ENCODE measurements at places on chromosomes 2 and 18.

GRCh38 chr2:235303499-235304291 lies 190.1 kb upstream of the AGAP1 start:
- no peak for DNase-seq

DNA sequence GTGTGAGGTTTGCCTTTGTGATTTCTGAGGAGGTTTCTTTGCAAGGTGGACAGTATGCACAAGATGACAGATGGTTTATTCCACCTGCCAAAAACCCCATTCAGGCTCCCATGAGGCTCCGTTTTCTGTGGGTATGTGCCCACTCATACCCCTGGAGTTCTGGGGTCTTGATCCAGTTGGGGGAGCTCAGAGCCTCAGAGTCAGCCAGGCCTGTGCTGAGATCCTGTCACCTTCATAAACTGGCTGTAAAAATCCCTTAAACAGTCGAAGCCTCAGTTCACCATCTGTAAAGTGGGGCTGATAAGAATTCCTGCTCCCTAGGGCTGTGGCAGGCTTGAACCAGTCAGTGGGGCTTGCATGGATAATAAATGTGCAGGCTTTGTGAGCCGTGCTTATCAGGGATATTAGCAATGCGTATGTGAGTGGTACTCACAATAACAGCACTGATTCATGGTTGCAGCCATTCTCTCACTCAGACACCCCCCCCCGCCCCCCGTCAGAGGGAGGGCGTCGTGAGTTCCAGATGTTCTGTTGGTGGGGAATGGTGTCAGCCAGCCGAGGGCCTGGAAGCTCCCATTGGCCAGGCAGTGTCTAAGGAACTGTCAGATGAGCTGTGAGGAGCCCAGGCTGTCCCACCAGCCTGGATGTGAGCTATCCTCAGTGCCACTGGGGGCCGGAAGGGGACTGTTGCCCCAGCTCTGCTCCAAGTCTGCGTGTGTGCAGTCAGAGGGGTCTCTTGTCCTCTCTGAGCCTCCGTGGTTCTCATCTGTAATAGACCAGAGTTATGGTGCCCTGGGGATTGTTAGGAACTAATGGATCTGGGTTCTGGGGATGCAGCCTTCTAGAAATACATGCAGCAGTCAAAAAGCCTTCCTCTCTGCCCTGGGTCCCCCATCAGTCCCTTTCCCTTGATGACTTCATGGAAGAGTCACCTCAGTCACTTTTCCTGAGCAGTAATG lies 51.7 kb downstream of the KCNIP3 start:
- no peak for DNase-seq

DNA sequence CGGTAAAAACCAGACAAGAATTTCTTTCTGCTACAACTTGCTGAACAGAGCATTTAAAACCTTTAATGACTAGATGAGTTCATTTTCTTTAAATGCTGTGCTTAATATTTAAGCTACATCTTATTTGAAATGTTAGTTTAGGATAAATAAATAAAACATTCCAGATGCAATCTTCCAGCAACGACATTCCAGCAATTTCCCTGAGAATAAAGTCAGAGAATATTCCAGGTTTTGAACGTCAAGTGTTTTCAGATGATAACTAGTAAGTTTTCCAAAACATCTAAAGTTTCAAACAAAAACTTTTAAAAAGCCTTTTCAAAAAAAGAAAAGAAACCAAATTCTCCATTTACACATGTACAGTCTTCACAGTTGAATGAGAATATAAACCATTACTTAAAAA lies 104.8 kb downstream of the PPP1R1C start:
- no peak for DNase-seq

GRCh38 chr2:75729861-75730260 lies 19.1 kb upstream of the GCFC2 start:
- DNase-seq, result no peak

DNA sequence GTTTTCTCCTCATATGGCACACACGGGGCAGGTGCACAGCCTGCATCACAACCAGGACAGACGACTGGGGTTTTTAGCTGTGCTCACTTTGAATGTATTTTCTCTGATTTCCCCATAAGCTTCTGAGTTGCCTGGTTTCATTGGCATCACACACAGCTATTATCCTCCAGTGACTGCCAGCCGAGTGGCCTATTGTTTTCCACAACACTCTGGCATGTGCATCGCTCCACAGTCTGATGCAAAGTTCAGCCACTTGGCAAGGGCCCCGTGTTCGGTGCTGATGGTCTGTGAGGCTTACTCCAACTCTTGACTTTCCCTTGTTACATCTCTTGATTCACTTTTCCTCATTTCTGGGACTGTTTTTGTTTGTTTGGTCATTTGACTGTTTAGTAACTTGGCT lies 593.1 kb downstream of the CBLN2 start:
- no peak for DNase-seq

DNA sequence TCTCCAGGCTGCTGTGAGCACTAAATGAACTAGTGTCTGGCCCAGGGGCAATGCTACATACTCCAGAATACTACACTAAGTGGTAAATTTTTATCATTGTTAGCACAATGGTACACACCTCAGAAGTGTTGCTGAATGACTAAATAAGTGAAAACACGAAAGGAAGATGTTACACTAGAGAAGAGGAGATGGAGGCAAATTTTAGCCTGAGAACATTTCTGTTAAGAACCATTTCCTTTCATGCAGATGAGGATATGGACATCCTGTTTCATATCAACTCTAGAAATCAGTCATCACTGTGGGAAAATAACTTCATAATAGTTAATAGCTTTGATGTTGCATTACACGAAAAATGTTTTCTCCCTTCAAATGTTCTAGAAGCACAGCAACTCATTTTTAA lies 117.6 kb upstream of the STK17B start:
- no peak for DNase-seq

- DNase-seq, result peak; percentile 41
Observed at GRCh38 chr2:26346454-26347053, at the start of gene ADGRF3. Gene ADGRF3, minus strand, starts transcription at chr2:26346789. Its CDS starts 555 bp downstream, at chr2:26346234.

DNA sequence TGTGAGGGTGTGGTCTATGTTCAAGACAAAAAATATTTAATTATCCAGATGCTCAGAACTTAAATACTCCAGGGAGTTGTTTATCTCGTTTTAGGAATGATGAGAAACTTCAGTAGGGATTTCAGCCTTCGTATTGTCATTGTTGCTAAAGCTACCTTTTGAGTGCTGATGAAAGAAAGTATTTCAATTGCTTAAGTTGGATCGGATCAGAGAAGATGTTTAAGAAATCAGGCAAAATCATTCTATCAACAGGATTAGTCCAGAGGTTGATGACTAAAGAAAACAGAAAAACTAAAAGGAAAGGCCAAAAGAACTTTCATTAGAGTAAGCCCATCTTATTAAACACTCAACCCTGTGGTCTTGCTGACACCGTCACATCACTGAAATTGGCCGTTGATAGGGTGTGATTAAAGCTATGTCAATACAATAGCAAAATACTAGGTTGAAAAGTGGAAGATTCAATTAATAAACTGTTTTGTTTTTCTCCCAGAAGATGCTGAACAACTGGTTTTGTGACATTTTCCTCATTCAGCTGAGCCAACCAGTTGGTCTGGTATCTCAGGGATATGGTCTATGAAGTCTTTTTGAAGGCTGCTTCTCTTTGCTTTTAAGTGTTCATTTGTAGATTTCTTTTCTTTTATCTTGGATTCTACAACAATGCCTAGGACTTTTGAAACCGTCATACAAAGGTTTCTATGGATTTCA lies 551.7 kb downstream of the SLC4A3 start:
- no peak for DNase-seq

DNA sequence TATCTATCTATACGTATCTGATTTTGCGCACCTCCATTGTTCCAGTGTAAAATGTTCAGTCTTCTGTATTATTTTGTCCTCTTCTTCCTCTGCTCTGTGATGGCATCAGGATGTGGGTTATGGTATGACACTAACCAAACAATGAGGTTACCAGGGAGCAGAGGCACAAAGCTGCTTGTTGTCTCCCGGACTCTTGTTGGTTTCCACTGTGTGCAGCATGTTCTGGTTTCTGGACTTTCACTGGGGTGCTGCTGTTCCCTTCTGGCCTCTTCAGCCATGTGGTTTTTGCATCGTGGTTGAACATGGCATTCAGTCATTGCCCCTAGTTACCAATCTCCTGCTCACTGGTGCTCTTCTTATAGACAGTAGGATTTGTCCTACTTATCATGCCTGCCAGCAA lies 665.9 kb downstream of the CBLN2 start:
- DNase-seq, result no peak

DNA sequence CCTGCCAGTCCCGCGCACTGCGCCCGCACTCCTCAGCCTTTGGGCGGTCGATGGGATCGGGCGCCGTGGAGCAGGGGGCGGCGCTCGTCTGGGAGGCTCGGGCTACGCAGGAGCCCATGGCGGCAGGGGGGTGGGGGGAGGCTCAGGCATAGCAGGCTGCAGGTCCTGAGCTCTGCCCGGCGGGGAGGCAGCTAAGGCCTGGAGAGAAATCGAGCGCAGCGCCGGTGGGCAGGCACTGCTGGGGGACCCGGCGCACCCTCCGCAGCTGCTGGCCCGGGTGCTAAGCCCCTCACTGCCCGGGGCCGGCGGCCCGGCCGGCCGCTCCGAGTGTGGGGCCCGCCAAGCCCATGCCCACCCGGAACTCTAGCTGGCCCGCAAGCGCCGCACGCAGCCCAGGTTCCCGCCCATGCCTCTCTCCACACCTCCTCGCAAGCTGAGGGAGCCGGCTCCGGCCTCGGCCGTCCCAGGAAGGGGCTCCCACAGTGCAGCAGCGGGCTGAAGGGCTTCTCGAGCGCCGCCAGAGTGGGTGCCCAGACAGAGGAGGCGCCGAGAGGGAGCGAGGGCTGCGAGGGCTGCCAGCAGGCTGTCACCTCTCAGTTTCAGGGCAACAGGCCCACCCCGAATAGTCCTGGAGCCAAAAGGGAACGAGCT lies 74.1 kb downstream of the PSMG2 start:
- DNase-seq, result no peak

DNA sequence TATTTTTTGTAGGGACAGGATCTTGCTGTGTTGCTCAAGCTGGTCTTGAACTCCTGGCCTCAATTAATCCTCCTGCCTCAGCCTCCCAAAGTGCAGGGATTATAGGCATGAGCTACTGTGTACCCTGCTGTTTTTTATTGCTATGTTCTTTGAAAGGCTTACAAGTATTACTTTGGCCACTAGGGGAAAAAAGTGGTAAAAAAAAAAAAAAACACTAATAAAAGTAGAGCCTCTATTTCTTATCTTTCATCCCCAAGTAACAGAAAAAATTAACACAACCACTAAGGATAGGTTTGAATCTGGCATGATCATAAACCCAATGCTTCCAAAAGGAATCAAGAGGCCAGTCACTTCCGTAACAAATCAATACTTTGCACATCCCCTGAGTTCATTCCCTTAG lies 11.6 kb downstream of the NOL10 start:
- DNase-seq, result no peak

GRCh38 chr18:70334728-70335329 lies 46.0 kb downstream of the SOCS6 start:
- no peak for DNase-seq

Measured in NCI-H1930 (cell line).